Activated CD8-positive, alpha-beta memory T cell treated with anti-CD3 and anti-CD28 coated beads for 1 hour (primary cell): ENCODE measurements at places on chromosomes 5 and 9.

- no peak for DNase-seq
Observed at GRCh38 chr5:172952034-172952511, 7.2 kb upstream of the RPL26L1 start.

DNA sequence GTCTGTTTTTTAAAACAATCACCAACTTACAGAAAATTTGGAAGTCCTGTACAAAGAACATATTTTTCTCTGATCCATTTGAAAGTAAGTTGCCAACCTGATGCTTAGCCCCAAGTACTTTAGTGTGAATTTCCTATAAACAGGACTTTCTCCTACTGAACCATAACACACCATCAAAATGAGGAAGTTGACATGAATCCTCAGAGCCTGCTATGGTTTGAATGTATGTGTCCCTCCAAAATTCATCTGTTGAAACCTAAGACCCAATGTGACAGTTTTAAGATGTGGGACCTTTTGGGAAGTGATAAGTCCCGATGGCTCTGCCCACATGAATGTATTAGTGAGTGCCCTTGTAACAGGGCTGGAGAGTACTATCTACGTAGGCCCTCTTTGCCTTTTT lies 6.4 kb upstream of the ACOT12 start:
- DNase-seq, result no peak

GRCh38 chr9:104997536-104997935 lies 69.6 kb upstream of the ABCA1 start:
- no peak for DNase-seq

DNA sequence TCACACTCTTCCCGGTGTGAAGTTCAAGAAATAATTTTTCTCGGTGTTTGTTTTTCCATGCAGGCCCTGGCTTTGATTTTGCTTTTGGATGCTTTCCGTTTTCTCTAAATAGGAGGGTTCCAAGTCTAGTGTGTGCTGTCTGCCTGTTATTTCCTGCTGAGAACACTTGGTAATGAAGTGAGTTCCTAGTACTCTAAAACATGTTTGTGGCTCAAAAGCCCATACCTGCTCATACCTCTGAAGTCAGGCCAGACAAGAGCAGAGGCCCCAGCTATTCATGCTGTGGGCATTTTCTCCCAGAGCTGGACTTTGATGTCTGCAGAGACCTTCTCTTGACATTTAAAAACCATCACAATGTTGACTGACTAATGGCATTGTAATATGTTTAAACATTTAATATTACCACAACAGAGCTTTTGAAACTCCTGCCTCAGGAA lies 211.2 kb downstream of the GOLPH3 start:
- no peak for DNase-seq

DNA sequence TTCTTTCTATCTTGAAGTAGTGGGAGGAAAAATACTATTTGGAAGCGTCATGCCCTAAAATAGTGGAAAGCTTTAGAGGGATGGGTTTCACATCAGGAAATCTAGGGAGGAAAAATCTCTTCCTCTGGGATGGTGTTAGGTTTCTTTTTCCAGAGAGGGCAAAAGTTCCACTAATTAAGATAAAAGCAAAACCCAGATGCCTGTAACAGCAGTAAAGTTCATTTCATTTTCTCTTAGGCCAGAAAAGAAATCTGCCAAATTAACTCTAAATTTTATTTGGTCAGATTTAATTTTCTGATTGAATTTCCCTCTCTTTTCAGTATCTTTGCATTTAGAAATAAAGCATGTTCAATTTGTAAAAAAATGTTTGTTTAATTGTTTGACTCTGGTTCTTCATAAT lies 88.8 kb downstream of the LURAP1L start:
- no peak for DNase-seq

GRCh38 chr9:129138144-129138462 lies 26.9 kb downstream of the PTPA start:
- DNase-seq, result no peak

DNA sequence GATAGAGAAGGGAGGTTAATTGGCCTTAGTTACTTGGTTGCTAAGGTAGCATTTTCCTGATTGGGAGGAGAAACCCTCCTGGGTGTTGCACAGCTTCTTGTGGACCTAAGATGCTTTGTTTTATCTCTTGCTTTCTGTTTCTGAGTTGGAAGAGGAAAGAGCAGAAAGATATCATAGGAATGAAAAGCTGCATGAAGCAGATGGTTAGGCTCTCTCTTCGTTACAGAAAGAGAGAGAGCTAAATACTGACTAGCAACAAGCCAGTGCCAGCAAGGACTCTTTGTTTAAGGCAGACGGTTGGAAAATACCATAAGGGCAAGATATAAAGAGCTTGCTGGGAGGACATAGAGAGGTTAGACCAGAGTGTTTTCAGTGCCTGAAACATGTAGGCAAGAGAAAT lies 103.1 kb downstream of the ATG10 start:
- no peak for DNase-seq

- DNase-seq, result no peak
Observed at GRCh38 chr9:75462866-75463265, 374.6 kb downstream of the OSTF1 start.

- no peak for DNase-seq
Observed at GRCh38 chr5:95959051-95959887, 2.4 kb downstream of the ELL2 start.

DNA sequence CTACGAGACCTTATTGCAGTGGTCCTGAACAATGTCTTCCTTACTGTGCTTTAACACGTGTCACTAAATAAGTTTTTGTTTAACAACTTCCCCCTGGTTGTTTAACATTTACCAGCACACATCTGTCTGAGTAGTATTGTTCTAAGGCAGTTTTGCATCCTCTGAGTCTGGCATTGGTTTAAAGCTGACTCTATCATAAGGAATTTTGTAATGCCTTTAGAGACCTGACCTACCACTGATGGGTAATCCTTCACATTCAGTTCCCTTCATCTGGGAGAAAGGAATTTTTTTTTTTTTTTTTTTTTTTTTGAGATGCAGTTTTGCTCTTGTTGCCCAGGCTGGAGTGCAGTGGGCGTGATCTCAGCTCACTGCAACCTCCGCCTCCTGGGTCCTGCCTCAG lies 20.0 kb upstream of the PCAT7 start:
- no peak for DNase-seq

- DNase-seq, result no peak
Observed at GRCh38 chr5:1887588-1888360, 5.0 kb upstream of the IRX4 start.

DNA sequence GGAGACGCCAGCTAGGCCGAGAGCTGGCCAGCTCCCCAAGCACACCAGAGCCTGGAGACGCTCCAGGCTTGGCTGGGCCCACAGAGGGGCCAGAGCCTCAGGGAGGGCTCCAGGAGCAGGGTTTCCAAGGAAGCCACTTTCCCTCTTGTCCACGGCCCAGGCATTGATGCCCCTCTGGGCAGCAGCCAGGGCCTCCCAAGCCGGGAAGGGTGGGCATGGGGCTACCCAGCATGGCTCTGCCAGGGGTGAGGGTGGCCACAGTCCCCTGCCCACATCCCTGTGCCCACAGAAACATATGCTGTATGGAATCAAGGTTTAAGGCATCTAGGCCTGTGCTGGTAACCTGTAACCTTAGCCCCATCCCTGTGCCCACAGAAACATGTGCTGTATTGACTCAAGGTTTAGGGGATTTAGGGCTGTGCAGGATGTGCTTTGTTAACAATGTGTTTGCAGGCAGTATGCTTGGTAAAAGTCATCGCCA lies 1.5 kb upstream of the DPP7 start:
- DNase-seq, result no peak

GRCh38 chr9:136052472-136052880 lies 42.6 kb downstream of the NACC2 start:
- no peak for DNase-seq

GRCh38 chr9:121682201-121682600 lies 30.8 kb downstream of the DAB2IP start:
- DNase-seq, result no peak

DNA sequence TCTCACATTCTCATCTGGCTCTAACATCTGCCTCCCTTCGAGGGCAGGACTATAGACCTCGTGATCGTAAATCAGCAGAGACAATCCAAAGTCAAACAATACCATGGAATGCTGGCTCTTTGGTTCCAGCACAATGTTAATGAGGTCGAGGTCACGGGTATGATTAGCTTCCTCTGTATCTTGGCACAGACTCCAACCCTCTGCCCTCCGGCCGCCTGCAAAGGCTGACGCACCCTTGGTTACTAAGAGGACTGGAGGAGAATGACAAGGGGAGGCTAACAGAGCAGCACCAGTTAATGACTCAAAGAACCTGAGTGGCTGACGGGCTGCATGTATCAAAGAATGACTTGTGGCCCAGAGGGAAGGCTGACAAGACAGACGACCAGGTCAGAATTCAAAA lies 10.1 kb downstream of the LHFPL2 start:
- no peak for DNase-seq

DNA sequence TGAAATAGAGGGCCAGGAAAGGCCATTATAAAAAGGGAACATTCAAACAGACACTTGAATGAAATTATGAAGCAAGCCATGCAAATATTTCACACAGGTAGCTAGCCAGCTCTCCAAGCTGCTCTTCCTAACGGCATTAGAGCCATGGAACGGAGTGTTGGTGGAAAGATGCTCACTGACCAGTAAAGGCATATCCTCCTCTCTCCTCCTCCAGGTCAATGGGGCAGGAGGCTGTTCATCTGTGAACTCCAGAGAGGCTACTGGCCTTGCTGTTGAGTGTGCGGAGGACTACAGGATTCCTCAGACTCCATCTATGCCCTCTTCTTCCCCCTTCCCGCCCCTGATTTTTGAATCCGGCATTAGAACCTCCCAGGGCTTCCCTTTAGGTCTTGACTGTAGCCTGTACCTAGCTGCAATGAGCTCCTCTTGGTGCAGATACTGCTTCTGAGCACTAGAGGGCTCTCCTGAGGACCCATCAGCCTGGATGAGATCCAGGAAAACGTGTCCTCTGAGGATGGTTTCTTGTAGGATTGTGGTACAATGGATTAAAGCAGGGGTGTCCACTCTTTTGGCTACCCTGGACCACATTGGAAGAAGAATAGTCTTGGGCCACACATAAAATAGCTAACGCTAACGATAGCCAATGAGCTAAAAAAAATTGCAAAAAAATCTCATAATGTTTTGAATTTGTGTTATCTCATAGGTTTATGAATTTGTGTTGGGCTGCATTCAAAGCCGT lies 162.2 kb downstream of the SREK1 start:
- no peak for DNase-seq

DNA sequence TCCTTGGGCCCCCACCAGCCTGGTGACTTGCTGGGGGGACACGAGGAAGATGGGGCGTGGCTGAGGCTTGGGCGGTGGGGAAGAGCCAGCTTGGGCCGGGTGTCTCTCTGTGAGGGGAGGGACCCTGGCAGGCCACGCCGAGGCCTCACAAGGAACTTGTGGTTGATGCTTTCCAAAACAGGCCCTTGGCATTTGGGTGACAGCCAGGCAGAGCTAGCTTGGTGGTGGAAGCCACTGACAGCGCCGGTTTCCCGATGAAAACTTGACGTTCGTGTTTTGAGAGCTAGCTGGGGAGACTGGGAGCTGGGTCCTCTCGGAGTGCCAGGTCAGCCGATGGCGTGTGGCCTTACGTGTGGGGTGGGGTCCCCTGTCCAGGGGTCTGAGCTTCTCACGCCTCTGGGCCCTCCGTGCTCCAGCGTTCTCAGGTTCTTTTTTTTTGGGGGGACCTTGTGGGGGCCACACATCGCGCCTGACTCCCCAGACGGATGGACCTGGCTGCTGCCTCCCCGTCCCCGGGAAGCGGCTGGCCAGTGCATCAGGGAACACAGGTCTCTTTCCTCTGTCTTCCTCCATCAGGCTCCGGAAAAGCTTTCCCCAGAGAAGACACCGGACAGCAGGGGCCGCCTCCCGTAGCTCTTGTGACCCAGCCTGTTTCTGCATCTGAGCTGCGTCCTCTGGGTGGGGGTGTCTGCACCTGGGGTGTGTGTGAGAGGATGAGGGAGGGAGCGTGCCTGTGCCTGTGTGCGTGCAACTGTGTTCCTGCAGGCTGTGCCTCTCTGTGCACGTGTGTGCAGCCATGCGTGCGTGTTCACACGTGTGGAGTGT lies 129.3 kb upstream of the LPCAT1 start:
- DNase-seq, result no peak

- no peak for DNase-seq
Observed at GRCh38 chr9:33180526-33181184, 13.5 kb upstream of the B4GALT1 start.

- no peak for DNase-seq
Observed at GRCh38 chr5:26986985-26987384, 51.4 kb downstream of the CDH9 start.

GRCh38 chr5:173615884-173616576 lies 420 bp downstream of the BOD1 start:
- peak; percentile 45 for DNase-seq

GRCh38 chr9:32551276-32552051 lies 663 bp upstream of the SMIM27 start:
- DNase-seq, result no peak

DNA sequence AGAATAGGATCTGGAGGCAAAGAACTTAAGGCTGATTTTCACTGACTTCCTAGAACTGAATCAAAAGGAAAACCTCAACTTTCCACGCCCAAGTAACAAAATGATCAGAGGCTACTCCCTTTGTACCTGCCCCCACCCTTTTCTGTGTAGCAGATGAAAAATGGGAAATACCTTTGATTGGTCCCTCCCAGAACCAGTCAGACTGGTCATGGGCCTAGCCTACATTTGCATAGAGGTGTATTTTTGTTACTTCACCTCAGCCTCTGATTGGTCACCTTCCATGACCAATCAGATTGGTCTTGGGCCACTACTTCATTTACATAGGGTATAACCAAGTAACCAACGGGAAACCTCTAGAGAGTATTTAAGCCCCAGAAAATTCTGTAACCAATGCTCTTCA lies 1553.5 kb upstream of the C9orf72 start:
- DNase-seq, result no peak

DNA sequence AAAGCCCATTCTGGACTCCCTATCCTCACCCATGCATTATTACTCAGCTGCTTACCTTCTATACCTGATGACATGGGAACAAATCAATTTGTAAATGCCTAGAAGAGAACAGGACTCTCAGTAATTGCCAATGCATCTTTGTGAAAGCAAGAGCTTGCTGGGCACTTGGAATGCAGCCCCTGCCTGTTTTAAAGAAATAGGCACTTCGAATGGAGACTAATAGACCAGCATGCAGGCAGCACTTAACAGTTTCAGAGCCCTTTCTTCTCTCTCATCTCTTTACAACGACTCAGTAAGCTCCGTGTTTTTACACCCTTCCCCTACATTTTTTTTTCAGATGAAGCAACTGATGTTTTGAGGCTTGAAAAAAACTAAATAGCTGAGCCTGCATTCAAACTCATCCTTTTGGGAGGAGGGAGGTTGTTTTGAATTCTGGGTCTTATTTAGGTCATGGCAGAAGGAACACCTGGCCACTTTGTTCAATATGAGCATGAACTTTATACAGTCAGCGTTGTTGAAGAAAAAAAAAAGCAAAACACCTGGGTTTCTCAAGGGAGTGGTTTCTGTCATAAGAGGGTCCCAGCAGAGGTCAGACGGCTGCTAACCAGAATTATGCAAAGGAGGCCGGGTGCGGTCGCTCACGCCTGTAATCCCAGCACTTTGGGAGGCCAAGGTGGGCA lies 34.6 kb upstream of the WHRN start:
- DNase-seq, result no peak

DNA sequence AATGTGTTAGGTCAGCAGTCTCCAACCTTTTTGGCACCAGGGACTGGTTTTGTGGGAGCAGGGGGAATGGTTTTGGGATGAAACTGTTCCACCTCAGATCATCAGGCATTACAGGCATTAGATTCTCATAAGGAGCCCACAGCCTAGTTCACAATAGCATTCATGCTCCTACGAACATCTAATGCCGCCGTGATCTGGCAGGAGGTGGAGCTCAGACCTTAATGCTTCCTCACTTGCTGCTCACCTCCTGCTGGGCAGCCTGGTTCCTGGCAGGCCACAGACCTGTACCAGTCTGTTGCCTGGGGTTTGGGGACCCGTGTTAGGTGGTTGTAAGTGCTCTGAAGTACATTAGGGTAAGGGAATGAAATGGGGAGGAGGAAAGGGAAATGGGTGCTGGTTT lies 9.7 kb upstream of the CTNNA1 start:
- no peak for DNase-seq
